Activated CD4-positive, CD25-positive, alpha-beta regulatory T cell treated with anti-CD3 and anti-CD28 coated beads, Interleukin-2, amount 50 U/mL, for 16 hours (primary cell): ENCODE measurements at places on chromosomes 7 and 10.

DNA sequence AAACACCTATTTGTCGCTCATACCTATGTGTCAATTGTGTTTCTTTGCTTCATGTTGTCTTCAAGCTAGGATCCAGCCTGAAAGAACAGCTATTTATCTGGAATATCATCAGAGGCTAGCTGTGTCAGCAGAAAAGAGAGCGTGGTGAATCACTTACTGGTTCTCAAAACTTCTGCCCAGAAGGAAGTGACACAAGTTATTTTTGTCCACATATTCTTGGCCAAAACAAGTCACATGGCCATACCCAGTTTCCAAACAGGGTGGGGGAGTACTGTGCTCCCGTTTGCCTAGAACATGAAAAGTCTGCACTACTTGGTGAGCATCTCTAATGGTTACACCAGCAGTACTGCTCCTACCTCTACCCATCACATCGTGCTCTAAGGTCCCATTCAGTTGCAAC lies 160.9 kb upstream of the CSTF2T start:
- no peak for DNase-seq

DNA sequence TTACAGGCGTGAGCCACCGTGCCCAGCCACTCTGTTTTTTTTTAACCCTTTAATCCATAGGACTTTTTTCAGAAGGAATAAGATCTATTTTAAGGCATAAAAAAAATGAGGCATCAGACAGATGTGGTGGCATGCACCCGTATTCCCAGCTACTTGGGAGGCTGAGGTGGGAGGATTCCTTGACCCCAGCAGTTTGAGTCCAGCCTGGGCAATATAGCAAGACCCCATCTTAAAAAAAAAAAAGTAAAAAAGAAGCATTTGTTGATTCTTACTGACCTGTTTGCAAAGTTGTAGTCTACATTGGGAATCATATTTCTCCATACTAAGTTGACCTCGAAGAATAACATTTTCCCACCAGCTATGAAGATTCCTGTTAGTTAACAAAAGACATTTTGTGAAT lies 38.6 kb downstream of the VCL start:
- DNase-seq, result no peak

GRCh38 chr10:15748126-15748525 lies 28.4 kb upstream of the ITGA8 start:
- no peak for DNase-seq

GRCh38 chr10:26336979-26337378 lies 101.2 kb upstream of the APBB1IP start:
- DNase-seq, result no peak

GRCh38 chr7:78301407-78301806 lies 502.8 kb downstream of the PHTF2 start:
- no peak for DNase-seq
